ENCODE measurements at places on chromosomes 3 and 15.

GRCh38 chr3:3189102-3189727 lies 9.7 kb upstream of the CRBN start:
- peak; percentile 27 for DNase-seq

GRCh38 chr15:100873029-100873677 lies 6.5 kb upstream of the ALDH1A3 start:
- DNase-seq: peak; percentile 92

DNA sequence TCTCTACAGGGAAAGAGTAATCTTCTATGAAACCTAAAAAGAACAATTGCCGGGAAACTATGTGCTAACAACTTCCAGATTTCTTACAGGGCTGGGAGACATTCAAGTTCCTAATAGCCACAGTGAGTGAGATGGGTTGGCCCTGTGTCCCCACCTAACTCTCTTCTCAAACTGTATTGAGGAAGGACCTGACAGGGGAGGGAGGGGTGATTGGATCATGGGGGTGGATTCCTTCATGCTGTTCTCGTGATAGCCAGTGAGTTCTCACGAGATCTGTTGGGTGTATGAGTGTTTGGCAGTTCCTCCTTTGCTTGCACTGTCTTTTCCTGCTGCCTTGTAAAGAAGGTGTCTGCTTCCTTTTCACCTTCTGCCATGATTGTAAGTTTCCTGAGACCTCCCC lies 958.7 kb downstream of the AGBL1 start:
- no peak for DNase-seq

DNA sequence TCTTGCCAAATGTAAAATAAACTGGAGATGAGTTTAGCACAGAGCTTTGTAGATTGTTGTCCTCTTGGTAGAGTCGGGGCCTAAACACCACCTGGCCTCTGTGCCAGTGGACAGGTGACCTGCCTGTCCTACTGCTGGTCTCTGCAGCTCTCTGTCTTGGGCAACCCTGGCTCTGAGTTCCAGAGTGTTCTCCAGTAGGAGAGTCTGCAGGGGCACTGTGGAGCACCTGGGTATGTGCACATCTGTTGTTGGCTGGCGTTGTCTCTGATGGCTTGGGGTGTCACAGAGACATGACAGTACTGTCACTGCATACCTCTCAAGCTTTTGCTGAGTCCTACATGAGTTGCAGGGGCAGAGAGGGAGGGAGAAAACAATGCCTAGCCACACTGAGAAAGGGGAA lies 112.6 kb downstream of the IGF1R start:
- DNase-seq: no peak

Measured in fibroblast of lung (primary cell).